Activated CD8-positive, alpha-beta memory T cell treated with anti-CD3 and anti-CD28 coated beads for 1 hour (primary cell): ENCODE measurements at places on chromosomes 1 and 21.

- DNase-seq: no peak
Observed at GRCh38 chr1:115433483-115433882, 95.4 kb upstream of the NGF start.

GRCh38 chr21:41098076-41098475 lies 69.9 kb upstream of the BACE2 start:
- no peak for DNase-seq

GRCh38 chr1:164576291-164577271 lies 17.6 kb downstream of the PBX1 start:
- no peak for DNase-seq

GRCh38 chr1:41807390-41807789 lies 111.3 kb downstream of the HIVEP3 start:
- no peak for DNase-seq

GRCh38 chr1:148264374-148265276 lies 112.5 kb upstream of the NBPF11 start:
- no peak for DNase-seq

GRCh38 chr1:183551924-183552323 lies 38.3 kb downstream of the NCF2 start:
- no peak for DNase-seq

DNA sequence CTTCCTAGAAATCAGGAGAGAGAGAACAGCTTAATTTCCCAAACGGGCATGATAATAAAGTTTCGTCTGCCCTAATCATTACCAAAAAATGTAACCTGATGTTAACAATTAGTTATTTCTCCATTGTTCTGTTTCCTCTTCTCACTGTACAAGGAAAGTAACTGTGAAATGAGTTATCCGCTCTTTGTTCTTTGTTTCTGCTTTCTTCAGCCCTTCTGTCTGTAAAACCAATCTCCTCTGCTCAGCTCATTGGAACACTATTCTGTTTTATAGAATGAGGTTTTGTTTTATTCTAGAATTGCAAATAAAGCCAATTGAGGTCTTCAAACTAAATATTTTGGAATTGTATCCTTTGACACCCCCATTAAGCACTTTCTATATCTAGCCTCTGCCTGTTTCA lies 8.8 kb upstream of the THEM4 start:
- DNase-seq: no peak

DNA sequence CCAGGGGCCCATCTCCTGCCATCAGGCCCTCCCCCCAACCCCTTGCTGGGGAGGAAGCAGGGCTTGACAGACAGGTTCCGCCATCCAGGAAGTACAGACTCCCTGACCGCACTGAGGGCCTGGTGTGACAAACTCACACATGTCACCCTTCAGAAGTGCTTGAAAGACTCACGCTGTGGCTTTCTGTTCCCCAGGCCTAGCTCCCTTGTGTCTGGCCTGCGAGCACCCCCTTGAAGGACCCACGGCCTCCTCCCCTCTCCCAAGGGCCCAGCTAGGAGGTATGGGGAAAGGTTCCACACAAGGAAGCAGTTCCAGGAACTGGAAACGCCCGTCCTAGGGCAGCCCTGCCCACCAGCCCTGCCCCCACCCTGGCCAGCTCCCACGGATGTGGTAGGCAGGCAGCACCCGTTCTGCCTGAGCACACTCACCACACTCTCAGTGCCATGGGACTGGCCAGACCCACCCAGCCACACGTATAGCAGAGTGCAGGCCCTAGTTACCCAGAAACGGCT lies 26.7 kb downstream of the SLC2A1 start:
- peak; percentile 54 for DNase-seq

- DNase-seq: no peak
Observed at GRCh38 chr1:229238674-229239415, 32.1 kb upstream of the RAB4A start.

DNA sequence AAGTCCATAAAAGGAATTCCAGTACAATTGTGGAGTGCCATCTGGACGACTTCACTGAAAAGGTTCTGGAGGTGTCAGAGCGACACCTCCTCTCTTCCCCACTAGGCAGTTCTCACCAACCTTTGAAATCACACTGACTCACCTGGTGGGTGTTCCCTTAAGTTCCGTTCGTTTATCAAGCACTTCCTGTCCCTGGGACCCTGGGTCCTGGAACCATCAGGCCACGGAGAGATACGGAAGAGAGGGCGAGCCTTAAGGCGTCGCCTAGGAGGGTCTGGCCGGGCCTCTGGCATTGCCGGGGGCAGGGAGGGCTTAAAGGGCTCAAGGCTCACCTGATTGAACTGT lies 317 bp downstream of the SPAG17 start:
- DNase-seq: no peak

DNA sequence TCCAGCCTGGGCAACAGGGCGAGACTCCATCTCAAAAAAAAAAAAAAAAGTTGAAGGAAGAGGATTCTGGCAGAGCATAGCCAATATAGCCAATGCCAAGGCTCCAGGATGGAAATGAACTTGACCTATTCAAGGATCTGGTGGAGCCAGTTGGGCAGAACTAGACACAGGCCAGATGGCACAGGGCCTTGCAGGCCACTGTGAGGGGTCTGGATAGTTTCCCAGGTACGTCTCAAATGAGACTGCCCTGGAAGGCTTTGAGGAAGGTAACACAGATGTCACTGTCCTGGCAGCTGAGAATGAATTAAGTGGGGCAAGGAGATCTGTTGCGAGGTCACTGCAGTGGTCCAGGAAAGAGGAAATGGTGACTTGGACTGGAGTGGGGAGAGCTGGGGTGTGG lies 12.0 kb upstream of the ARHGEF19 start:
- no peak for DNase-seq

- DNase-seq: no peak
Observed at GRCh38 chr1:3457910-3458883, 3.7 kb downstream of the ARHGEF16 start.

GRCh38 chr1:198846556-198846955 lies 207.7 kb downstream of the PTPRC start:
- no peak for DNase-seq

DNA sequence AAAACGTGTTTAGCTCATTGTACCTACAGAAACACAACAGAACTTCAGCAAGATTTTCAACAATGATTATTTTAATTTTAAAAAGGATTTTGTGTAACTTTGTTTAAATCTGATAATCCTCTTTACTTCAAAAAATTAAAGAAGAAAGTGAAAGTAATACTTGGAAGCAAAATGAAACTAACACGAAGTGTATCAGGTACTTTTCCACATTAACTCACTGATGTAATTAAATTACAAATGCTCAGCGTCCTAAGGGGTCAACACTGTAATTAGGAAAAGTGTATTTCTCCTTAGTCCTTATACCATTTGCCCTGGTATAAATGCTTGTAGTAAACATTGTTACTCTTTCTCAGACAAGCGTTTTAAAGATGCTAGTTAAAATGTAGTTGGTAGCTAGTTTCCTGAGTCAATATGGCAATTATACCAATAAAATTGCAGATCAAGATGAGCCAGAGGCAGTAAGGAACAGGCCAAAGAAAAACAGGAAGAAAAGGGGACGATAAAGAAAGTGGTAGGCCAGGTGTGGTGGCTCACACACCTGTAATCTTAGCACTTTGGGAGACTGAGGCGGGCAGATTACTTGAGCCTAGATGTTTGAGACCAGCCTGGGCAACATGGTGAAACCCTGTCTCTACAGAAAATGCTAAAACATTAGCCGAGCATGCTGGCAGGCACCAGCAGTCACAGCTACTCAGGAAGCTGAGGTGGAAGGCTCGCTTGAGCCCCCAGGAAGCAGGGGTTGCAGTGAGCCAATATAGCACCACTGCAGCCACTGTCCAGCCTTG lies 553.0 kb downstream of the SMYD3 start:
- DNase-seq: no peak

GRCh38 chr1:202153284-202153683 lies 7.1 kb downstream of the PTPN7 start:
- no peak for DNase-seq

DNA sequence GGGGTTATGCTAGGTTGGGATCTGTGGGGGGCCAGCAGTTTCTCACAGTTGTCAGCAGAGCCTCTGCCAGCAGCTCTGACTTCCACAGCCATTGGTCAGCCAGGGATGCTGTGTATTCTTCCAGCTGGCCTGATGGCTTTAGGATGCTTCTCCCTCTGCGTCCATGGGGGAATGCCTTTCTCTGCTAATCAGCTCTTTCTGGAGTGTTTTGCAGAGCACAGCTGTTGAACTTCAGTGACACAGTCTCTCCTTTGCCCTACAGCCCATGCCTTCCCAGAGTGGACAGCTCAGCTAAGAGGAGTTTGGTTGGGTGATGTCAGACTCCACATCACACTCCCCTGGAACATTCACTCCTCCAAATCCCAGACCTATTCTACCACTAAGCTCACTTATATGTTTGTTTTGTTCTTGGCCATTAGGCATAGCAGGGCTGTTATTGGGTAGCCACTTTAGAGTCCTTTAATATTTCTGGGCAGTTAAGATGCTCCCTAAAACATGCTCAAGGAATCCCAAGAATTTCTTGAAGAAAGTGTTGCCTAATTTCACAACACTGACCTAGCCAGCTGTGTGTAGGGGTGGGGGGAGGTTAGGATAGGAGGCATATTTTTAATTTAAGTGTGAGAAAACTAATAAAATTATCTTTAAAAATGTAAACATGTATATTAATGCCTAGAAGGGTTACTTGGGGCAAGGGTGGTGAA lies 75.3 kb upstream of the KIAA0040 start:
- DNase-seq: no peak

DNA sequence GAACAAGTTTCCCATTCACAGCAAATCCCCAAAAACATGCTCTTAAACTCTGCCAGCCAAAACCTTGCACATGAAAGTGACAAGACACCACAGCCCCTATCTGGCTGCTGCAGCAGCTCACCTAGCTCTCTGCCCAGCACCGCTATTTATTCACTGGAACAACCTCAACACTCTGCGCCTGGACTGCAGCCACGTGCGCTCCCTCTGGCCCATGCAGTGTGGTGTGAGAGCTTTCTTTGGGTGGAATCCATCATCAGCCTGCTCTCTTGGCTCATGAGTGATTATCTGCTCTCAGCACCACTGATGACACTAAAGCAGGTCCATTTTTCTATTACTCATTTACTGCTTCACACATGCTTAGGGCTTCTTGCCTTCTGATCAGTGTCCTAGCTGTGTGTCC lies 11.4 kb downstream of the KCNJ6 start:
- no peak for DNase-seq

- no peak for DNase-seq
Observed at GRCh38 chr1:239221656-239222055, 164.7 kb upstream of the CHRM3 start.

DNA sequence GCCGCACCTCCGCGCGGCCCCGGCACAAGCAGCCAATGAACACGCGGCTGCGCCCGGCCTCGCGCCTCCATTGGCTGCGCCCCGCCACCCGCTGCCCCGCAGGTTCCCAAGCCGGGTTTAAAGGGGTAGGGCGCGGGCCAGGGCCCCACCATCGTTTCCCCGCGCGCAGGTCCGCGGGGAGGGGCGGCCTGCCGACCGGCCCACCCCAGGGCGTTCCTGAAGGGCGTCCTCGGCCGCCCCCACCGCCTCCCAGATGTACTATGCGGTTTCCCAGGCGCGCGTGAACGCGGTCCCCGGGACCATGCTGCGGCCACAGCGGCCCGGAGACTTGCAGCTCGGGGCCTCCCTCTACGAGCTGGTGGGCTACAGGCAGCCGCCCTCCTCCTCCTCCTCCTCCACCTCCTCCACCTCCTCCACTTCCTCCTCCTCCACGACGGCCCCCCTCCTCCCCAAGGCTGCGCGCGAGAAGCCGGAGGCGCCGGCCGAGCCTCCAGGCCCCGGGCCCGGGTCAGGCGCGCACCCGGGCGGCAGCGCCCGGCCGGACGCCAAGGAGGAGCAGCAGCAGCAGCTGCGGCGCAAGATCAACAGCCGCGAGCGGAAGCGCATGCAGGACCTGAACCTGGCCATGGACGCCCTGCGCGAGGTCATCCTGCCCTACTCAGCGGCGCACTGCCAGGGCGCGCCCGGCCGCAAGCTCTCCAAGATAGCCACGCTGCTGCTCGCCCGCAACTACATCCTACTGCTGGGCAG lies at the start of gene OLIG1:
Gene OLIG1 (plus strand): TSS at position 148 of the 750 bp plus-strand sequence. CDS start 106 bp downstream, at position 254.
- DNase-seq: no peak

DNA sequence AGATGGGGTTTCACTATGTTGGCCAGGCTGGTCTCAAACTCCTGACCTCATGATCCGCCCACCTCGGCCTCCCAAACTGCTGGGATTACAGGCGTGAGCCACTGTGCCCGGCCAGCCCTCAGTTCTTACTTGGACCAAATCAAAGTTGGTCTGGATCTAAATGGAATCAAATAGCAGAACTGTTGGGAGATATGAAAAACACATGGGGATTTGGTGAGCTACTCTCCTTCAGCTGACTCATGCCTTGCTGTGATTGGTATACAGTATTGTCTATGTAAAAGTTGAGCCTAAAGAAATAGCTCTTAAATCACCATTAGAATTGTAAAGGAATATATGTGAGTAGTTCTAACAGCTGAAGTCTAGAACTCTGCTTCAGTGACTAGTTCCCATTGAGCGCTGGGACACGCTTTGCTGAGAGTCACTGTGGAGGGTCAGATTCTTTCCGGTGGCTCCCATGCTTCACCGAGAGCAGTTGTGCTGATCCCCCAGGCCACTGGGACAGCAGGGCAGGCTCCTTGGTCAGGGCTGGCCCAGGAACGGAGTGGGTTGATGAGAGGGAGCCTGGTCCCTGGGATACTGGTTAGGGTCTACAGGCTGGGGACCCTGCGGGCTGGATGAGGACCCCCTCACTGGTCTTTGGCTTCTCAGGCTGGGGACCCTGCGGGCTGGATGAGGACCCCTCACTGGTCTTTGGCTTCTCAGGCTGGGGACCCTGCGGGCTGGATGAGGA lies 14.0 kb downstream of the PKNOX1 start:
- no peak for DNase-seq

GRCh38 chr1:61452176-61453035 lies 272.5 kb downstream of the TM2D1 start:
- DNase-seq: no peak

DNA sequence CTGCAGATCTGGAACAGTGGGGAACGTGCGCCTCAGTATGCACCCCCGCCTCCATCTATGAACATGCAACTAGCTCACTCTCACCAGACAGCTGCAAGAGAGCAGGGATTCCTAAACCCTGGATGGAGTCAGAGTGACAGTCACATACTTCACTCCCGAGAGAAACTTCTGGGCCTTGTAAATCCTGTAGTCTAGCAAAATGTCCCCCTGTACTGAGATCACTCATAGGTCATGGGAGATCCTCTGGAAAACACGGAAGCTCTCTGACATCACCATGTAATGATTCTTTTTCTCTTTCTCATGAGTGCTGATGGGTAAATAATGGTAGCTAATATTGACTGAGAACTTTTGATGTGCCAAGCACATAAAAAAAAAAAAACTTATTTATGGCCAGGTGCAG lies 23.4 kb upstream of the TARDBP start:
- no peak for DNase-seq

DNA sequence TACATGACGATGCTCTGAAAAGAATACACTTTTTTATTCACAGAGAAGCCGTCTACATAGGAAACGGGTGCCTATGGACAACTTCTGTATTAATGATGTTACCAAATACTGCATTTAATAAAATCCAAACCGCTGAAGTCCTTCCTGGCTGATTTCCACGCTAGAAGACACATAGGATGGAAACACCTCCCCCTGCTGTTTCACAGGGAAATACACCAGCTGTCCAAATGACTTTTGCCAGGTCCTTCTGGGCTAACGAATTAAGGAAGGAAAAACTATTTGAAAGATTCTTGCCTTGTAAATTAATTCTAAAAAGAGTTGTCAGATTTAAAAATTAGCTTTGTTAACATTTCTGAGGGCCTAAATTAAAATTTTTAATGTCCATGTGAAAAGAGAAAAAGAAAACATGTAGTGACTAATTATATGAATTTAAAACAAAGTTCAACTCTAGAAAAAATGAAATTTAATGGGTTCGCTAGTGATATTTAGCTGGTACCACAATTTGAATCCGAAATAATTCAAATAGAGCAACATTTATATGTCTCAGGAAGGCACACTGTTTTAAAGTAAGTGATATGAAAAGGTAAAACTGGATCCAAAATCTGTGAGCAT lies 146.0 kb downstream of the RERE start:
- DNase-seq: no peak
